Left renal pelvis (tissue), 4 donors: ENCODE measurements at places on chromosomes 4 and X. TPM values are rescaled to one million over a fixed set of nuclear protein-coding genes. Genes with fewer than 3 reads are reported as not detected.

SORBS2 gene
- 66.6 TPM for polyA plus RNA-seq

ITM2A gene
- 943 TPM for polyA plus RNA-seq

MAP7D2 gene
- polyA plus RNA-seq: 0.56 TPM

CYBB gene
- 13.6 TPM for polyA plus RNA-seq

PROM1 gene
- polyA plus RNA-seq: 42.3 TPM

FAAH2 gene
- polyA plus RNA-seq: 1.3 TPM

DCAF4L1 gene
- 0.07 TPM for polyA plus RNA-seq

RASSF6 gene
- 0.25 TPM for polyA plus RNA-seq

CXCL5 gene
- 0.81 TPM for polyA plus RNA-seq

BBS7 gene
- 22.8 TPM for polyA plus RNA-seq

ATP8A1 gene
- polyA plus RNA-seq: 13.6 TPM

RAB39B gene
- polyA plus RNA-seq: 3.6 TPM

TRMT2B gene
- polyA plus RNA-seq: 8.4 TPM

TCEAL6 gene
- 0.12 TPM for polyA plus RNA-seq

GNRHR gene
- 0.62 TPM for polyA plus RNA-seq

MAGEA11 gene
- 0.05 TPM for polyA plus RNA-seq

CXCL8 gene
- polyA plus RNA-seq: 0.34 TPM

MAGEE1 gene
- 6.4 TPM for polyA plus RNA-seq

VEGFD gene
- polyA plus RNA-seq: 0.61 TPM

ARR3 gene
- 0.39 TPM for polyA plus RNA-seq

SOX3 gene
- not detected for polyA plus RNA-seq

FOXO4 gene
- polyA plus RNA-seq: 18.9 TPM

ETDB gene
- not detected for polyA plus RNA-seq

MTCP1 gene
- polyA plus RNA-seq: 15.5 TPM

MAOB gene
- 3.7 TPM for polyA plus RNA-seq

FAM184B gene
- 0.52 TPM for polyA plus RNA-seq

P2RY8 gene
- polyA plus RNA-seq: 1.3 TPM

SSX2B gene
- polyA plus RNA-seq: not detected

GSTCD gene
- polyA plus RNA-seq: 18.4 TPM

TLR6 gene
- 1.8 TPM for polyA plus RNA-seq

XAGE2 gene
- polyA plus RNA-seq: 0.24 TPM

FRYL gene
- polyA plus RNA-seq: 47.9 TPM

FAM120C gene
- 10.2 TPM for polyA plus RNA-seq

MAGEA10 gene
- polyA plus RNA-seq: not detected

SH3D19 gene
- polyA plus RNA-seq: 26.6 TPM

SPANXD gene
- not detected for polyA plus RNA-seq
